Fibroblast of upper back skin (primary cell): ENCODE measurements at places on chromosomes 16 and 17.

DNA sequence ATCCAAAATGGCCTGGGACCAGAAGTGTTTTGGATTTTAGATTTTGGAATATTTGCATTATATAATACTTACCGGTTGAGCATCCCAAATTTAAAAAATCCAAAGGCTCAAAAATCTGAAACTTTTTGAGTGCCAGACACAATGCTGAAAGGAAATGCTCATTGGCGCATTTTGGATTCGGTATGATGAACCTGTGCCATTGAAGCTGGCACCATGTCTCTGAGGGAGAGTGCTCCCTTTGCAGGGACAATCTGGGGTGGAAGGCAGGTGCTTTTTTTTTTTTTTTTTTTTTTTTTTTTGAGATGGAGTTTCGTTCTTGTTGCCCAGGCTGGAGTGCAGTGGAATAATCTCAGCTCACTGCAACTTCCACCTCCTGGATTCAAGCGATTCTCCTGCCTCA lies 17.7 kb downstream of the SMTNL2 start:
- DNase-seq: no peak

DNA sequence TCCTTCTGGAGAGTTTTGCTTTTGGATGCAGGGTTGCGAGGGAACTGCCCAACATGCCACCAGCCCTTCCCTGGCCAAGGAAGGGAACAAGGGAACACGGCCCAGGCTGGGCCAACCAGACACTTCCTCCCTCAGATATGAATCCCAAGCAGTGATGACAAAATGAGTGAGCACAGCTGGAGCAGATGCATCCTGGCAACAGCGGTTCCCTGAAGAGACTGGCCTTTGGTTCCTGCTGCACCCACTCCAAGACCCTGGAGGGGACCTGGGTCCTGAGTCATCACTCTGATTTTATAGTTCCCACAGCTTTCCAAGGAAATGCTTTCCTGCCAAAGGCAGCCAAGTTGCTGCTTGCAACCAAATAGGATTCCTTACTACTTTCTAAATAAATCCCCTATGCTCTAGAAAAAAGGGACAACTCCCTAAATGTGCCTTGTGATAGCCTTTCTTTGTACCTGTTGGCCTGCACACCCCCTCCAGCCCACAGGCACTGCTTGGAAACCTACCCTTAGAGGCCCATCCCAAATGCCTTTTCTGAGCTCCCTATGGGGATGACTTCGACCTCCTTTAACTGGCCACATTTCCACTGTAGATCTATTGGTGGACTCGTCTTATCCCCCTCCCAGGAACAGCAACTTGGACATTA lies 5.3 kb downstream of the ST3GAL2 start:
- DNase-seq: peak; percentile 84

DNA sequence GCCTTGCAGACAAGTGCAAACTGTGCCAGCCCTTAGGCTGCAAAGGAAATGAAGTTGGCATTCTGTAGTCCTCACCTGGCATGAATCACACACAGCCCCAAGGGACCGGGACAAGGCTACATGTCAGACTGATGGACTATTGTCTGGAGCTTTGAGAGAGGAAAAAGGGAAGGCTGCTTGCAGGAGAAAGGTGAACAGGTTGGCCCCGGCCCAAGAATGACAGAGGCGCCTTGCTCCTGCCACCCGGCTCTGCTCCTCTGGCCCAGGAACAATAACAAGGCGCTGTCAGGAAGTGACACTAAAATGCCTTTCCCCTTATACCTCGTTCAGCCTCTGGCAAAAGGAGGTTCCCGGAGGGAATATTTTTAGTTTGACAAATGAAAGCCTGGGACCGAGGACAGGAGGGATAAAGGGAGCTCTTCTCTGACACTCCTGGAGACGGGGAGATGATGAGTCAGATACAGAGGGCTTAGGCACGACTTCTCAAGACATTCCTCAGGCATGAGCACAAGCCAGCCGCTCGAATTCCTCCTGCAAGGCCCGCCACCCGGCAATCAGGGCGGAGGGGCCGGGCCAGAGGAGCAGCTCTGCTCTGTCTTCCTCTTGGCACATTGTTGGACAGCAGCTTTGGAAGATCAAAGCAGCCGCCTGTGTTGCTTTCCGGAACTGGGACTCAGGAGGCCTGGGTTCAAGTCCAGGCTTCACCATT lies 105.8 kb downstream of the NOG start:
- peak; percentile 99 for DNase-seq

DNA sequence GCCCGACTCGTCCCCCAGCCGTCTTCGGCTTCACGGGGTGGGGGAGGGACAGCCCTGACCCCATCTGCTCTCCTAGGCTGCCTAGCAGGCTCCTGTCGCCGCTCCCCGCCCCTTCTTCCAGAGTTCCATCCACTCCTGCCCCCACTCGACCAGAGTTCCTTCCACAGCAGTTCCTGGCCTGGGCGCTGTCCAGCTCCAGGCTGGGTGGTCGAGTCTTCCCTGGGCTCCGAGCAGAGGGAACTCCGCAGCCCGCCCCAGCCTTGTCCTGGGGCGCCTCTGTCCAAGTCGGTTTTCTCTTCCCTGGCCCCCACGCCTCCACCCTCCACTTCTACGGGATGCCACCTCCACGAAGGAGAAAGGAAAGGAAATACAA lies 1.4 kb downstream of the PYY start:
- DNase-seq: no peak

DNA sequence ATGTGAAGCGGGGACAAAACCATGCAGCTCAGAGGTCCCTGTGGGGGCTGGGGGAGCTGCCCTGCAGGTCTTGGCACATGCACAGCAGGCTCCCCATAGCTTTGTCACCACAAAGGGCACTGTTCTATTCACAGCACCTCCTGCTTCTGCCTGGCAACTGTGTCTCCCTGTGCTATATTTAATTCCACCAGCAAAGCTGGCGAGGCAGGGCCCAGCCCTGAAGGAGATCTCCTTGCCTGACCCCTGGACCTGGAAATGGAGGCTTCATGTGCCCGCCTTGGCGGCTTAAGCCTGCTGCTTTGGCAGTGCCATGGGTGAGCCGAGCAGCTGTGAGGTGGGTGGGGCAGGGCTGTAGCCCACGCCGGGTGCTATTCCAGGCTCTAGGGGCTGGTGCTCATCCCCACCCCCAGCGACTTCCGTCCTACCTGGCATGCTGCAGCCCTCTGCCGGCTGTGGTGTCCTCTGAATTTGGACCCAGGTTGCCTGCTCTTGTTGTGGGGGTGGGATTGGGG lies 6.8 kb downstream of the LDHD start:
- no peak for DNase-seq

DNA sequence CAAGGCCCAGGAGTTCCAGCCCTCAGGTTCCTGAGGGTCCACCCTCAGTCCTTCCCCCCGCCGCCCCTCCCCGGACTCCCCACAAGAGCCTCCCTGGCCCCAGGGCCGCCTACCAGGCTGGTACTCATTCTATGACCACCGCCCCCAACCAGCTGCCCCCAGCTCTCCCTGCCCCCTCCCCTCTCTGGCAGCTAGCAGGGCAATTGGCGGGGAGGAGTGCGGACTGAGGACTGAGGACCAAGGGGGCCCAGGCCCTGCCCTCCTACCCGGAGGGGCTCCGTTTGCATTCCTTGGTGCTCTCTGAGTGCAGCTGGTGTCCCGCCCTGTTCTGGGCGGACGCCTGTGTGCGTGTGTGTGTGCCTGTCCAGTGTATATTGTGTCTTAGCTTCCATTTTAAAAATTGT lies 19.1 kb downstream of the UNC13D start:
- no peak for DNase-seq

GRCh38 chr17:16438173-16438556 lies 22.8 kb downstream of the TRPV2 start:
- no peak for DNase-seq

DNA sequence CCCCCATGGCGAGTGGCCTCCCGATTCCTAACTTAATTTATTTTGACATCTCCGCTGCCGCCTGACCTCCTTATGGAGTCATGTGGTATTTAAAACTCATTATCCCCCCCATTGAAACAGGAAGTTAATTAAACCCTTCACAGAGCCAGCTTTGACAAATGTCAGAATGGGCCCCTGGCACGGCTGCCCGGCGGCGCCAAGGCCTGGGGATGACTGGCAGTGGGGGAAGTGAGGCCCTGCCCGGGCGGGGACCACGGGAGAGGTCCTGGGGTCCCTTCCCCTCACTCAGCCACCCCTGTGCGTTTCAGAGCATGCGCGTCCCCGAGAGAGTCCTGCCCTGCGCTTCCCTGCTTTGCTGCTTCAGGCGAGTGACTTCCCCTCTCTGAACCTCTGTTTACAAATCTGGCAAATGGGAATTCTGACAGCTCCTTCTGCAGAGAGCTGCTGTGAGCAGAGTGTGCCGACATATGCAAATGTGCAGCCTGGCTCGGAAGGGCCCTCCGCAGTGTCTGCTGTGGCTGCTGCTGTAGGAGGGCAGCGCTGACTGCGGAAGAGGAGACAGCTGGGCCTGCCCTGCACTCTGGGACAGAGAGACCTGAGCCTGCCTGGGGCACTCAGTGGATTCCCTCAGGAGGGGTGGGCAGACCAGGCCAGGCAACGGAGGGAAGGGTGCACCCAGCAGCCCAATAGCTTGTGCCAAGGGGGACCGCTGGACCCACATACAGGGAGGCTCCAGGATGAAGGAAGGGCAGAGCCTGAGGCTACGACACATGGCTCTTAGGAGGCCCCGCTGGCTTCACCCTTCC lies 4.4 kb upstream of the ZFPM1 start:
- no peak for DNase-seq

DNA sequence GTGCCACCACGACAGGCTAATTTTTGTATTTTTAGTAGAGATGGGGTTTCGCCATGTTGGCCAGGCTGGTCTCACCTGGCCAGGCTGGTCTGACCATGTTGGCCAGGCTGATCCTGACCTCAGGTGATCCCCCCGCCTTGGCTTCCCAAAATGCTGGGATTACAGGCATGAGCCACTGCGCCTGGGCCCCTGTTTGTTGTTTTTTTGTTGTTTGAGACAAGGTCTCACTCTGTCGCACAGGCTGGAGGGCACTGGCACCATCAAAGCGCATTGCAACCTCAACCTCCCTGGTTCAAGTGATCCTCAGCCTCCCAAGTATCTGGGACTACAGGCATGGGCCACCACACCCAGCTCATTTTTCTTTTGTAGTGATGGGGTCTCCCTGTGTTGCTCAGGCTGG lies 43.7 kb upstream of the TAOK1 start:
- no peak for DNase-seq

DNA sequence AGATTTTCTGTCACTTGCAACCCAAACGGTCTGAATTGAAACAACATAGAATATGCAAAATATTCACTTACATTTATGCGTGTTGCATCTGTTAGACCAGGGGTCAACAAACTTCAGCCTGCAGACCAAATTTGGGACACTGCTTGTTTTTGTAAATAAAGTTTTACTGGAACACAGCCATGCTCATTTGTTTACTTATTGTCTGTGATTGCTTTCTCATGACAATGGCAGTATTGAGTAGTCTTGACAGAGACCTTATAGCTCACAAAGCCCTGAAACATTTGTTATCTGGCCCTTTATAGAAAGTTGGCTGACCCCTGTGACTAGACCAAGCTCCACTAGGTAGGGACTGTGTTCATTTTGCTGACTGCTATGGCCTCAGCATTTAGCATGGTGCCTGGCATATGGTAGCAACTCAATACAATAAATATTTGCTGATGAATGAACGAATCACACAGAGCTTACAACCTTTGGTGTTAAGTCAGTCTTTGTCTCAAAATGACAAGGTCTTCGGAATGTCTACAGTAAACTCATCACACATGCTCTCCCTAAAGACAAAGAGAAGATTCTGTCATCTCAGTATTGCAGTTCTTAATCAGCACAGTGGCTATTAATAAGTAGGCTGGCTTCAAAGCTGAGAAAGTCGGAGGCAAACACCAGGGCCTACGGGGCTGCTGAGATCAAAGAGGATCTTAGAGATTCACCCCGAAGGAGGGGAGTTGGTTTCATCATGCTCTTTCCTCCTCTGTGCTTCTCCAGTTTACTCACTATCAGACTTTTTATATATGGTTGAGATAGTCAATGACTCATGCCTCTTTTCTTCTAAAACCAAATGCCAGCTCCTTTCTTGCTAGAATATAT lies 95.2 kb upstream of the AXIN2 start:
- peak; percentile 24 for DNase-seq

GRCh38 chr17:14777291-14777690 lies 476.4 kb downstream of the HS3ST3B1 start:
- DNase-seq: no peak

DNA sequence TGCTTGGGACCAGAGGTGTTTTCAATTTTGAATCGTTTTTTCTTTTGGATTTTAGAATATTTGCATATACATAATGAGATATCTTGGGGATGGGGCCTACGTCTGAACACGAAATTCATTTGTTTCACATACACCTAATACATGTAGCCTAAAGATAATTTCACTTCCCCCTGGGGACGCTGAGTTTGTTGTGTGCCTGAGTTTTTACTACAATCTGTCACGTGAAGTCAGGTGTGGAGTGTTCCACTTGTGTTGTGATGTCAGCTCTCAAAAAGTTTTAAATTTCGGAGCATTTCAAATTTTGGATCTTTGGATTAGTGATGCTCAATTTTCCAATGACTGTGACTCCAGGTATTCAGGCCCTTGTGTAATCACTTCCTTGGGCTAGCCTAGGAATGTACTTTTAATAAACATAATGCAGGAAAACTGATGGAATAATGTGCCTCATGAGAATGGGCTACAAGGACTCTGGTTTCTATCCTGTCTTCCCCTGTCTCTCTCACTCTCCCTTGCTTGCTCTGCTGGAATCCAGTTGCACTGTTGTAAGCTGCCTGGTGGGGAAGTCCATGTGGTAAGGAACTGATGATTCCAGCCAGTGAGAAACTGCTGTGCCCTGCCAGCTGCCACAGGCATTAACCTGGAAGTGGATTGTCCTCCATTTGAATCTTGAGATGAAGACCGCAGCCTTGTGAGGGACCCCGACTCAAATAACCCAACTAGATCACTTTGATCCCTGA lies 403.8 kb downstream of the SHISA9 start:
- peak; percentile 50 for DNase-seq

DNA sequence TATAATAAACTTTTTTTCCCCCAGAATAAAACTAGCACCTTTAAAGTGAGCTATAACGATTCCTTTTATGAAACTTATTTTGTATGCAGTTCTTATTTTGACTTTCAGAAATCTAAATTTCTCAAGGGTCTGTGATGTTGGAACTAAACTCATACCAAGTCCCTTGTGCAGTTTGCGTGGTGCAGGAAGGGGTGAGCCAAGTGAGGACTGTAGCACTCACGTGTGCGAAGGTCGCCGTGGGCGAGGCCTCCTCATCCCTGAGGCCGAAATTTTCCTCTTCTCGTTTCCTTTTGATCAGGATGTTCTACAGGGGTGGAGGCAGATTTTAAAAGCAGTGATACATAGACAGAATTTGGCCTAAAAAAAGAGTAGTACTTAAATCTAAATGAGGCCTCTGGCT lies 73.7 kb downstream of the RPTOR start:
- DNase-seq: no peak

GRCh38 chr16:27040732-27041131 lies 26.0 kb upstream of the C16orf82 start:
- no peak for DNase-seq

- no peak for DNase-seq
Measured at GRCh38 chr17:74150428-74151025, 53.0 kb upstream of the RPL38 start.

- DNase-seq: no peak
Measured at GRCh38 chr17:41483991-41484826, 3.3 kb upstream of the KRT35 start.

DNA sequence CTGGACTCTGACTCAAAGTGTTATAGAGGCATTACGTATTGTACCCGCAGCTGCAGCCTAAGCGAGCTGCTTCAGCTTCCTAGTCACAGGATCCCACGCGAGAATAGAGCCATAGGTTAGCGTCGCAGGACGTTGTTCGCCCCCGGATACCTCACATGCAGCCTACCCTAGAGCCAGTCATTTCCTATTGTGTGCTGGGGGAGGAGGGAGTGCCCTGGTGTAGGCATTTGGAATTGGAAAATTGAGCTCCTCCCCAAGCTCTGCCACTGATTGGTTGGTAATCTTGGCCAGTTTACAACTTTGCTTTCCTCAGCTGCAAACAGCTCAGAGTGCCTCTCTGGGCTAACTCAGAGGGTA lies 530 bp downstream of the NAA60 start:
- peak; percentile 56 for DNase-seq
